ENCODE measurements at places on chromosomes 1 and 21.

DNA sequence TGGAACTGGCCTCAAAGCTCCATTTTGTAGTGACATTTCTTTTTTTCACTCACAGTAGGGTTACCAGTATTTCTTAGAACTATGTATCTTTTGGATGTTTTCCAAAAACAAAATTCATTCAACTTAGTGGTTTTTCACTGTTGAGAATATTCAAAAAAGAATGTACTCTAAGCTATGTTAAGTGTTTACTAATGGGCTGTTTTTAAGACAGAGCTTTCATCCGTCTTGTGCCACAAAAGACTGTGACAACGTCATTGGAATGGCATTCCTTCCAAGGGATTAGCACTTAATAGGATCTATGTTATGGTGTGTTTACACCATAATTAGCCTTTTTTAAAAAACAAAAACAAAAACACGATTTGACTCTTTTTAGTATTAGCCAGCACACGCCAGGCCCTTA lies 66.8 kb downstream of the TTC3 start:
- no peak for DNase-seq

DNA sequence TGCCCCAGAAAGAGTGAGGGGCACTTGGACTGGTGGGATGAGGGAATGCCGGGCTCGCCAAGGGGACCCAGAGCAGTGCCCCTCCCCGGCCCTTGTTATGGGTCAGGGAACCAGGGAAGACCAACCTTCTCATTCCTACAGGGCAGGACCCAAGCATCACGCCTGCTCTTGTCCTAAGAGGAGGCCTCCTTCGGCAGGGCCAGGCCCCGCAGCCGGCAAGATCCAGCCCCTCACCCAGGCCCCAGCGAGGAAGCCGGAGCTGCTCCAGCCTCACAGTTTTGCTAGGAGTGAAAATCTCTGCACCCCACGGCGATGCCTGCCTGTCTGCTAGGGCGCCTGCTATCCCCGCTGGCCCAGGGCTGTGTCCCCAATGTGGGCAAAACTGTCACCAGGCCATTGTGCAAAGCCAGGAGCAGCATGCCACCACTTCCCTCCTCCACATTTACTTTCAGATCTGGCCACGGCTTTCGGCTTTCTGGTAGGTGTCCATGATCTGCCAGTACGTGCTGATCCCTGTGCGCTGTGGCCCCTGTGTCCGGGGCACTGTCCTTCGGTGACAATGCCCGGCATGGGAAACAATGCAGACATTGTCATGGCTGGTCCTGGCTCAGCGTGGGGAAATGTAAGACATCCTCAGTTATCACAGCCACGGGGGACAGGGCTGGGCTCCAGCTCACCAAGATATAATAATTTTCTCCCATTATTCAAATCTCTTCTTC lies 9.6 kb downstream of the ACTRT2 start:
- DNase-seq: no peak

DNA sequence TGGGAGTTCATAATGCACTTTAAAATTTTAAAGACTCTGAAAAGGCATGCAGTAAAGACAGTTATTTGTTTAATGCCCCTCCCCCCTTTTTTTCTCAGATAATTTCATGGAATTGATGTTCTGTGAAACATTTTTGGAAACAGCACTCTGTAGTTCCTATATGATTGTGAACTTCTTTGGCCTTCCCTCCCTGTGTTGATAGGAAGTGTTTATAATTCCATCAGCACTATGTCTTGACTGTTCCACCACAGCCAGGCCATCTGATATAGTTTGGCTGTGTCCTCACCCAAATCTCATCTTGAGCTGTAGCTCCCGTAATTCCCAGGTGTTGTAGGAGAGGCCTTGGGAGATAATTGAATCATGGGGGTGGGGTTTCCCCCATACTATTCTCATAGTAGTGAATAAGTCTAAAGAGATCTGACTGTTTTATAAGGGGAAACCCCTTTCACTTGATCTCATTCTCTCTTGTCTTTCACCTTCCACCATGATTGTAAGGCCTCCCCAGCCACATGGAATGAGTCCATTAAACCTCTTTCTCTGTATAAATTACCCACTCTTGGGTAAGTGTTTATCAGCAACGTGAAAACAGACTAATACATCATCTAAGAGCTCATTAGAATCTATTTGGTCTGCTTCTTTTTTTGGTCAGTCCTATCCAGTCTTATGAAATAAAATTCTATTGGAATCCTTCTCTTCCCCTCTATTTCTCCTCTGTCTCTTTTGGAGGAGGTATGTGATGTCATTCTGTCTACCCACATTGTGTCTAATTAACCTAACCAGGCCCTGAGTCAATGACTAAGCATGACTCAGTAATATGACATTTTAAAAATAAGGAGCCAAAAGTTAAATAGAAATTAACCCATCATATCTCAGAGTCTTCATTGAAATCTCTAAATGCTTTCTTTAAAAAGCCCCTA lies 8.9 kb downstream of the CCDC185 start:
- DNase-seq: no peak

GRCh38 chr1:94608852-94609530 lies 67.4 kb upstream of the F3 start:
- no peak for DNase-seq

GRCh38 chr1:67134695-67135094 lies at the start of gene C1orf141:
Gene C1orf141, minus strand, starts transcription at chr1:67134970. Its CDS starts 7,730 bp downstream, at chr1:67127240.
- DNase-seq: no peak

DNA sequence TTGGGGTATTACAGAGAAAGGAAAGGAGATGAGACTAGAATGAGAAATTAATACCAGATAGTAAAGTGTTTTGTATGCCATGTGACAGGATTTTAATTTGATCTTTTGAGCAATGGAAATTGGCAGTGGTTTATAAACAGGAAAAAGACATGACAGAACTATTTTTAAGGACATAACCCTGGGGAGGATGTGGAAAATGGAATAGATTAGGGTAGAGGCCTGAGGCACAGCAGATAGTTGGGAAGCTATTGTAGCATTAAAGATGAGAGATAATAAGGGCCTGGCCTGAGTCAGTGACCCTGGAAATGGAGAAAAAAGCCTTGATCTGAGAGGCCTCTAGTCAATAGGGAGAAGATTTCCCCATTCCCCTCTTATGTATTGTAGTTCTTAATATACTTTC lies 22.1 kb upstream of the KCNA3 start:
- no peak for DNase-seq

DNA sequence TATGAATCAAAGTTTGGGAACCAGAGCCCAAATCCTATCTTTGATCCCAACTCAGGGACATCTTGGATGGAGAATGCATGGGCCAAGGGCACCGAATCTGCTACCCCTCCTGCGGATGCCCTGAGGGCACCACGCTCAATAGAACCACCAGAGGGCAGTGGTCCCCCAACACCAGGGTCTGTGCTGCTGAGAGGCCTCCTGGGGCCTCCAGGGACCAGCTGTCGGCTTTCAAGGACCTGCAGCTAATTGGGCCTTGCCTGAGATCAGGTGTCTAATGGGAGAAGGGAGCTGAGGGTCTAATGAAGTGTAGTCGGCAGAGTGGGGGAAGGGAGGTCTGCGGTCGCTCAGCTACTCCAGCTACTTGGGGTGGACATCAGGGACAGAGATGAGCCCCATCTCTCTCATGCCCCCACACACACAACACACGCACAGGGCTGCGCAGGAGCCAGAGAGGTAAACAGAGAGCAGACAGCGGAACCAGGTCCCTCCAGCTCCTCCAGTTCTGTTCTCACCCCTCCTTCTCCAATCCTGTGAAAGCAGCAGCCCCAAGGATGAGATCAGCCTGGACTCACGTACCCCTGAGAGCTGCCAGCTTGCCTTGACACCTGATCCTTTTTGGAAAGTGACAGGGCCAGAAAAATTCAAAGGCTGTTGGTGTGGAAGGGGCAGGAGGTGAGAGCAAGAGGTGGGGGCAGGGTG lies 34.9 kb upstream of the PPP1R15B start:
- peak; percentile 97 for DNase-seq

- no peak for DNase-seq
Measured at GRCh38 chr1:214280386-214281020, 456 bp upstream of the SMYD2 start.

GRCh38 chr1:78079580-78079979 lies 33.8 kb downstream of the GIPC2 start:
- DNase-seq: no peak

DNA sequence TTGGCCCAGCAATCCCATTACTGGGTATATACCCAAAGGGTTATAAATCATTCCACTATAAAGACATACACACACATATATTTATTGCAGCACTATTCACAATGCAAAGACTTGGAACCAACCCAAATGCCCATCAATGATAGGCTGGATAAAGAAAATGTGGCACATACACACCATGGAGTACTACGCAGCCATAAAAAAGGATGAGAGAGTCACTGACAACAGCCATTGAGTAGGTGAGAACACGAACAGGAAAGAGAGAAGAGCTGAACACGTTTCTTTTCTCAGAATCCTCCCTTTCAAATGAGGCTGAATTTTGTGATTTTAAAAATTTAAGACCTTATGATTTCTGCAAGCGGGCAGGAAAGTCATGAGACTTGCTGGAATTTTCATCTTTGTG lies 10.1 kb upstream of the RABGAP1L start:
- DNase-seq: no peak

DNA sequence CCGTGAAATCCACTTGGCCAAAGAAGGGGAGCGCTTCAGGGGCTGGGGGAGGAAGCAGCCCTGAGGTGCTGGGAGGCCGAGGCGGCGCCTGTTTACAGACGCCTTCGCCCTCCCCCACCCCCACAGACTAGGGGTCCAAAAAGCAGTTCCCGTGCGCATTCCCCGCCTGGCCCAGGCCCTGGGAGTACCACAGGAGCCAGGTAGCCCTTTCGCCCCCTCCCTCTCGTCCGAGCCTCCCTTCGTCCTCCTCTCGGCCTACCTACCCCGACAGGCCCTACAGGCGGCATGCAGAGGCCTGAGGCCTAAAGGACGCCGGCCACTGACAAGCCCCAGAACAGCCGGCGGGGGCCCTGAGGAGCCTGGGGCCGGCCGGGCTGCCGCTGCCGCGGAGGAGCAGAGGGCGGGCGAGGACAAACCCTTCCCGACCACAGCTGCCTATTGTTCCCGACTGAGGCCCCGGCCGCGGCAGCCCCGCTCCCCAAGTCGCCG lies 522 bp downstream of the RC3H1 start:
- no peak for DNase-seq

DNA sequence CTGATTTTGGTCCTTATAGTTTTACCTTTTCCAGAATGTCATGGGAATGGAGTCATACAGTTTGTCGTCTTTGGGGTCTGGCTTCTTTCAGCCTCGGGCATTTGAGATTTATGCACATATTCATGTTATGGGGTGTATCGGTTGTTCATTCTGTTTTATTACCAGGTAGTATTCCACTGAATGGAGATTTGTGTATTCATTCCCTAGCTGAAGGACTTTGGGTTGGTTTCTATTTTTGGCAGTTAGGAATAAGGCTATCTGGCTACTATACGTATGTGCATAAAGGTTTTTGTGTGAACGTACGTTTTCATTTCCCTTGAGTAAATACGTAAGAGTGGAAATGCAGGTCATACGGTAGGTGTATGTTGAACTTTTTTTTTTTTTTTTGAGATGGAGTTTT lies 65.1 kb downstream of the ACTL8 start:
- no peak for DNase-seq

GRCh38 chr1:40789342-40789598 lies 5.7 kb downstream of the KCNQ4 start:
- no peak for DNase-seq

GRCh38 chr1:63379583-63379982 lies 12.2 kb downstream of the ALG6 start:
- no peak for DNase-seq

GRCh38 chr1:228802386-228803220 lies 67.3 kb downstream of the RHOU start:
- no peak for DNase-seq

DNA sequence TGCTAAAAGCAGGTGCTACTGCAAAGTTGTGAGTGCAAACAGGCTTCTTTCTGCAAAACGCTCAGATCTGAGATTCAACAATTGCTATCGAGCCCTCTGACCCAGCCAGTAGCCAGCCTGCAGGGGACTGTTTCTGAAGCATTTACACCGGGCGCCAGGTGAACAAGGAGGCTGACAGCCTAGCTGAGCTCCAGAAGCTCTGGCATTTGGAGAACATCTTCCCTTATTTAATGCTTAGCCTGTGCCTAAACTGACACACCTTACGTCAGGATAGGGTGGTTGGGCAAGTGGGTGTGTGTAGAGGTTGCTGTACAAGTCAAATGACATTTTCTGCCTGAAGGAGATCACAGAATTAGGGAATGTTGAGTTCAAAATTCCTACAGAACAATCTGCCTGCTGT lies 15.8 kb upstream of the PLA2G2C start:
- DNase-seq: no peak

DNA sequence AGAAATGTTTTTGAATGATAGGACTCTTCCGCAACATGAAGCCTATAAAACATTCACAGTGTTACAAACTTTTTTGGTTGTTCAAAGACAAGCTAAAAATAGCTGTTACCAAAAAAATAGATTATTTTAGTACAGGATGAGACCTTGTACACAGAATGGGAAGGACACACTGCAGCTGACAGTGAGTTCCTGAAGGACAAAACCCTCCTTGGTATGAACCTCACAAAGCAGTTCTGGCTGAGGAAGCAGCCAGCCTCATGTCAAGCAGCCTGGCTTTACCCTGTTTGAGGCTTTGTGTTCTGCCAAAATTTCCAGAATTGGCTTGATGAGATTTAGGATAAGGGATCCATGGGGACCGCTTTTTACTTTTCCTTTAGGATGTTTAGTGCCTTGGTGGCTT lies 93.7 kb downstream of the RGL1 start:
- no peak for DNase-seq

DNA sequence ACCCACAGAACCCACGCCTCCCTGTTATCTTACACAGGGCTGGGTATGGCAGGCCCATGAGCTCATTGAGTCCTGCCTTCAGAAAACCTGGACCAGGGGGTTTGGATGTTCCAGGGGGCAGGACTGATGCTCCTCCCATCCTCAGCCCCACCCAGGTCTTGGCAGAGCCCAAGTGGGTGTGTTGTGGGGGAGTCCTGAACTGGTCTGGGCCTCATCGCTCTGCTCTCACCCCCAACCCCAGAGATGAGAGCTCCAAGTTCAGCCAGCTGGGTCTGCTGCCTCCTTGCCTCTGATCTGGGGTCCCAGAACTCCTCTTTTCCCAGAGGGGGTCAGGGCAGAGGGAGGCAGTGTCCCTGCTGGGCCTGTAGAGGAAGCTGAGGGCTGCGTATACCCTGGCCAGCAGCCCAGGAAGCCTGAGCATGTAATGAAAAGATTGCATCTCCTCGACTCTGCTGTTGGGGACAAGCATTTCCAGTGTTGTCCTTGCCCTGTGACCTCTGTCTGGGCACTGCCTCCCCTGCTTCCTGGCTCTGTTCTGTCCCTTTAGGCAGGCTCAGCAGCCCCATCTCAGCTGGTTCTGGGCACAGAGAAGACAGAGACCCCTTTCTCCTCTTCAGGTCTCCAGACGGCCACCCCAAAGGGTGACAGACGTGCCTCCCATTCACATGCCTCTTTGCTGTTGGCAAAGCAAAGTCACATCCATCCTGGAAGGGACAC lies 54.7 kb upstream of the EPS8L3 start:
- no peak for DNase-seq

- no peak for DNase-seq
Measured at GRCh38 chr21:26227130-26227529, 56.6 kb upstream of the APP start.

- no peak for DNase-seq
Measured at GRCh38 chr1:202615501-202616354, 94.5 kb downstream of the SYT2 start.
